ENCODE measurements at places on chromosomes 6 and 20.

DNA sequence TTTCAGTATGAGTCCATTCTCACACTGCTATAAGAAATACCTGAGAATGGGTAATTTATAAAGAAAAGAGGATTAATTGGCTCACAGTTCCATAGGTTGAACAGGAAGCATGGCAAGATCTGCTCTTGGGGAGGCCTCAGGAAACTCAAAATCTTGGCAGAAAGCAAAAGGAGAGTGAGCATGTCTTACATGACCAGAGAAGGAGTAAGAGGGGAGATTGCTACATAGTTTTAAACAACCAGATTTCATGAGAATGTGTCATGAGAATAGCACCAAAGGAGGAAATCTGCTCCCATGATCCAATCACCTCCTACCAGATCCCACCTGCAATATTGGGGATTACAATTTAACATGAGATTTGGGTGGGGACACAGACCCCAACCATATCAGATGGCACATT is 672.4 kb downstream of the HTR1B start:
- DNase-seq = no peak

DNA sequence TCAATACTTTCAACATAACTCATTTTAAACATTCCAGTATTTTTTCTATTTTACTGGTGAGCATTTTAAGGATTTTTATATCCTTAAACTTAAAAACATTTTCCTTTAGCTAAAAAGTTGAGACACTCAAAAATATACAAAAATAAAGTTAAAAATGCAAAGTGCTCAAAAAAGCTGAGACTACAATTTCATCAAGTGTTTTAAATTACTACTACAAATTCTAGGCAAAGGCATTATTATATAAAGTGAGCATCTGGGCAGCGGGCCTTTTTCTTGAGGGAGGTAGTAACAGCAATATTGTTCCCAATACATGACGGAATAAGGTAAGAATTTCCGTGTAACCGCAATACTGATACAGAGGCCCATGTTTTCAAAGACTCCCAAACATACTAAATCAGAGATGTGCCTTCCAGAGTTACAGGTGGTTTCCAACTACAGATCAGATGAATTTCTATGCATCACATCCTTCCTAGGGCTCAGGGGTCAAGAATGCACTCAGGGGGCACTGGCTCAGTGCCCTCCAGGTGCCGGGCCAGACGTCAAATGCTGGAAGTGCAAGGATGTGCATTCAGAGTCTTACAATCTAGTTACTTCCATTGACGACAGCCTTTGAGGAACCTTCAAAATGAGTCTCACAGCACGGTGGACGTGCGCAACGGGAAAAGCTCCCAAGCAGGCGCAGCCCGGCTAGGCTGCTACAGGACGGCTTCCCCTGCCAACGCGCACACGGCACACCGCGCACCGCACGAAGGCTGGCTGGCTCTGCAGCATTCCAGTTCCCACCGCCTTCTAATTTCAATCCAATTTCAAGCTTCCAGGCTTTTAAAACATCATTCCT is 1.7 kb downstream of the PHF10 start:
- DNase-seq = peak; percentile 18

DNA sequence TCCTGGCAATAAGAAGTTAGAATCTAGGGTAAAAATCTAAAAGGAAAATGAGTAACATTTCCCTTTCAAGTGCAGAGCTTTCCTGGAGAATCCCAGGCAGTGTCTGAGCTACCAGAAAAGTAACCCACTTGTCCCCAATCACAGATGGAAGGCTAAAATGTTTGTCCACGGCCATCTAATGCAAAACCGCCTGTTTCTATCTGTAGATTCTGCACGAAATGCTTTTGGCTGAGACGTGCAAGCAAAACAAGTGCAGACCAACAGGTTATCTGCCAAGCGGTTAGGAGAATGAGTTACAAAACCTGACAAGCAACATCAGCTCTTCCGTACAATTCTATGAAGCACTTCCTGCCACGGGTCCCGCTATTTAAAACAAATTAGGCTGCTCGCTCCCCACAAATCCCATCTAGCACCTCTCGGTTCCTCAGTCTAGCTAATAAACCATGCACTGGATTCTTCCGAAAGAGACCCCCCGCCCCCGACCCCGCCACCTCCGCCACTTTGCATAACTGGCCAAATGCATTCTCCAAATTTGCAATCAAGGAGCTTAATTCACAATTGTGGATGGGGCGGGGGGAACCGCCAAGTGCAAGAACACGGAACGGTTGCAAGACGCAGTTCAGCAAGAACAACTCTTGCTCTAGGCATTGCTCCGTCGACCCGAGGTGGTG is 1.4 kb downstream of the ELOVL5 start:
- peak; percentile 55 for DNase-seq

GRCh38 chr6:158021376-158021775 is 39.7 kb downstream of the SYNJ2 start:
- no peak for DNase-seq

GRCh38 chr20:15925376-15925775 is 647.9 kb downstream of the KIF16B start:
- DNase-seq = no peak

DNA sequence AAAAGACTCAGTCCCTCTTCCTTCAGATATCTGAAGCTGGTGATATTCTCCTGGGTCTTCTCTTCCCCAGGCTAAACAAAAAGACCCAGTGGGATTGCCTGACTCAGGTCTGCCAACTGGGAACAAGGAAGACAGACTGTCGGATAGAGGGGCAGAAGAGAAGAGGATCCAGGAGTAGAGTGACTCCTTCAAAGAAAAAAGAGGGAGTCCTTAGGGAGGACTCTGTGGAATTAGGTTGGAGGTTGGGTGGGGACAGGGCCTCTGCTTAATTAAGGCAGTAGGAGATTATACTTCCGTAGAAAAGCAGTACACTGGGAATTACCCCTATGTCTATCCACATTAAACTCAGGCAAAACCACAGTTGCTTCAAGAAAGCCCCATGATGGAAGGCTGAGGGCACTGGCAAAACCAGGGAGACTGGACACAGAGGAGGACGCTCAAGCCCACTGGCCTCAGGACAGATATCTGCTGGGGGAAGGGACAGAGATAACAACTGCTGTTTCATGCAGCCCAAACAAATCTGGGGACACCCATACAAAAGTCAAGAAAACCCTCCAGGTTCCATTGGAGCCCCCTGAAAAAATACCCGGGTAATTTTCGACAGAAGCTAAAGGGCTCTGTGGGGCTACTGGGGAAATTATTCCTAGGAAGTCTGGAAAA is 5.7 kb downstream of the BCL2L1 start:
- DNase-seq = no peak

GRCh38 chr20:59291740-59292383 is 8.5 kb upstream of the EDN3 start:
- DNase-seq = no peak
